Right kidney (tissue), 9 donors: ENCODE measurements at places on chromosomes 4 and X.

DNA sequence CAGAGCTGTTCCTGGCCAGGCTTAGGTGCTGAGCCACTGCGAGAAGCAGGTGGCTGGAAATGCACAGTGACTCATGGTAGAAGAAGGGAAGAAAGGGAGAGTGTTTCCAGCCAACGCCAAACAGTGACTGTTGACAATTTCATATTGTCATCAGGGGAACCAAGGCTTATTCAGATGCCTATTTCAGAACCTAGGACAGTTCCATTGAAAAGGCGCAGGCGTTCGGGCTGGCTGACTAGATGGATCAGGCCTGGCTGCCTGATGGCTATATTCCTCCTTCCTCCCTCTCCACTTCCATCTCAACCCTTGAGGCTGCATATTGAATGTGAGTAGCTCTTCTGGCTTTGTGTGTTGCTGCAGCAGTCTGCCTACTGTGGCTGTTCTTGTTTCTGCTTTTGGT lies 73.0 kb upstream of the FRMPD4 start:
- DNase-seq = no peak

GRCh38 chr4:84189144-84189543 lies 309.9 kb downstream of the NKX6-1 start:
- no peak for DNase-seq

- no peak for DNase-seq
These were observed 567.4 kb downstream of the IQCM start for GRCh38 chr4:149248191-149248764.

DNA sequence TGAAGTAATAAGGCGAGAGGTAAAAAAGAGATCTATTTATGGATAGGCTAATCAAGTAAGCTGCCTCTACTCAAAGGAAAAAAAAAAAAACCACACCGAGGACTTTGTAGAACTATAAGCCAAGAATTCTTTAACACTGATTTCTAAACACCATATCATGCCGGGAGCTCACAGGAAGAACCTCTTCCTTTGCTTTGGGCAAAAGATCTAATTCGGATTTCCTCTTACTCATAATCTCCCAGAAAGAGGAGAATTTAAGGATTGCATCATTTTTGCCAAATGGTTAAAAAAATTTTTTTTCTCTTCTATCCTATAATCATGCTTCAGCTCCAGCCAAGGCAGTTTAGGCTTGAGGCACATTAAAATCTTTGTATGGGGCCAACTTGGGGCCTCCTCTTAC lies 95.5 kb downstream of the ZNF827 start:
- DNase-seq = no peak

GRCh38 chr4:94399721-94400120 lies 52.0 kb upstream of the PDLIM5 start:
- DNase-seq = no peak

DNA sequence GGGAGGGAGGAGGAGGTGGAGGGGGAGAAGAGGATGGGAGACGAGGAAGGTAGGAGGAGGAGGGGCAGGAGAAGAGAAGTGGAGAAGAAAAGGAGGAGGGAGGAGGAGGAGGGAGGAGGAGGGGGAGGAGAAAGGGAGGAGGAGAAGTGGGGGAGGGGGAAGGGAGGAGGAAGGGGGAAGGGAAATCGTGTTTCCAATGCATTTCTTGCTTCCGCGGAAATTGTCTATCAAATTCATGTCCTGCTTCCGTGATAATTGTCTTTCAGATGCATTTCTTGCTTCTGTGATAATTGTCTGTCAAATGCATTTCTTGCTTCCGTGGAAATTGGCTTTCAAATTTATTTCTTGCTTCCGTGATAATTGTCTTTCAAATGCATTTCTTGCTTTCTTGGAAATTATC lies 43.3 kb downstream of the CRLF2 start:
- no peak for DNase-seq

DNA sequence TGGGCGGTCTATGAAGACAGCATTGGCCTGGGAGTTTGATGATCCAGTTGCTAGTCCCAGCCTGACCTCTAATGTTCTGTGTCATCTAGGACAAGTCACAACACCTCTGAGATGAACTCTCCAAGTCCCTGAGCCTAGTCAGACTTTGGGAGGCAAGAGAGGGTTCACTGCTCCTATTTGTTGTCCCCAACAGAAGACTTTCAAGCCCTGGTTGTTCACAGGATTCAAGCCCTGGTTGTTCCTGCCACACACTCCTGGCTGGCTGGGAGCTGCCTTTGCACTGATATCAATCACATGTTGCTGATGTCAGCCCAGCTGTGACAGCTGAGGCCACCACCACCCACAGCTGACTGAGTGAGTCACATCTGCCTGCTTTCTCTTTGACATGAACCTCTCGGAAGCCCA lies 253.2 kb upstream of the RASGEF1B start:
- no peak for DNase-seq
